ENCODE measurements at places on chromosomes 2 and 18.

- DNase-seq: no peak
Measured at GRCh38 chr2:109265369-109265768, 136.4 kb downstream of the SH3RF3 start.

GRCh38 chr2:16487686-16488085, 177.9 kb downstream of the CYRIA start:
- DNase-seq: no peak

DNA sequence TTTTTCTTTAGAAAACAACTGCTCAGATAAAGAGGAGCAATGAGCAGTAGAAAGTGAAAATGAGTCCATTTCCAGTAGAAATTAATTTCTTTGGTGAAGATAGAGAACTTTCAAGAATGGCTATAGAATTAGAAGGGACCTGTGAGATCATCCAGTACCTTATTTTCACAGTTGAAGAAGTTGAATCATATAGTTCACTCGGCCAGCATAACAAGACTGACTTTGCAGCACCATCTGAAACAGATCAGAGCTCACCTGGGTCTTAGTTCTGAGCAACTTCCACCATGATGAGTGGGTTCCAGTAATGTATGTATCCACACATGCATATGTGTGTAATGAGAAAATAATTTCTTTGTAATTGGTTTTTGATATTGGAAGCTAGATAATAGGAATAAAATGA, 58.6 kb downstream of the CERS6 start:
- no peak for DNase-seq

- DNase-seq: no peak
Measured at GRCh38 chr18:58865033-58865590, 435 bp downstream of the ZNF532 start.
